ENCODE measurements at places on chromosomes 6 and 20.

DNA sequence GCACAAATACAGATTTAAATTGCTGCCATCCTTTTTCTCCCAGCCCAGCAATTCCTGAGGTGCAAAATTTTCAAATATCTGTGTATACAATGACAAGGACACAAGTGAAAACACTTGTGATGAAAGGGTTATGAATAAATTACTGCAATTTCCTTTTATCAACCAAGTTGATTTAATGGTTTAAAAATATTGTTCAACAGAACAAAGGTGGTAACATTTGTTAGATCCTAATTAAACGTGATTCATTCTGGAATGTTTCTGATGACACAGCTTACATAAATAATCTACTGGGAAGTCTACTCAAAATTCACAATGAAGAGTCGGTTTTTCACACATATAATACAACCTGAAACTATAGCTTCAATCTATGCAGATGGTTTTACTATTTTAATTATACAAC lies 17.1 kb downstream of the B4GALT5 start:
- no peak for DNase-seq

DNA sequence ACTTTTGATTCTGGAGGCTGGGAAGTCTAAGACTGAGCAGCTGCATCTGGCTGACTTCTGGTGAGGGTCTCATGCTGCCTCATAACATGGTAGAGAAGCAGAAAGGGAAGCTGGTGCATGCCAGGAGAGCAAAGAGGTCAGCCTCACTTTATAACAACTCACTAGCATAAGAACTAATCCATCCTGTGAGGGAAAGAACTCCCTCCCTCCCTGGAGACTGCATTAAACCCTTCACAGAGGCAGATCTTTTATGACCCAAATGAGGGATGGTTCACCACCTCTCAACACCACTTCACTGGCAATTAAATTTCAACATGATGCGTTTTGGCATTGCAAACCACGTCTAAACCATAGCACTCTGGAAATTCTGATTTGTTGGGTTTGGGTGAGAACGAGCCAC lies 33.9 kb downstream of the STXBP5 start:
- no peak for DNase-seq

GRCh38 chr6:139174961-139175360 lies 40.1 kb downstream of the HECA start:
- DNase-seq = no peak

DNA sequence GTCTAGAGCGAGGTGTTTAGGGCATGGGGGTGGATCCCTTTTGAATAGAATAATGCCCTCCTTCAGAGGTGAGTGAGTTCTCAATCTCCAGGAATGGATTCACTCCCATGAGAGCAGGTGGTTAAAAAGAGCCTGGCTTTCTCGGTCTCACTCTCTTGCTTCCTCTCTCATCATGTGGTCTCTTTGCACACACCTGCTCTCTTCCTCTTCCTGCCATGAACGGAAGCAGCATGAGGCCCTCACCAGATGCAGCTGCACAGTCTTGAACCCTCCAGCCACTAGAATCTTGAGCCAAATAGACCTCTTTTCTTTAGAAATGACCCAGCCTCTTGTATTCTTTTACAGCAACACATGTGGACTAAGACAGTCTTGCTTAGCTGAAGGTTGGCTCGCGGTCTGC lies 119.3 kb downstream of the BMP7 start:
- no peak for DNase-seq

DNA sequence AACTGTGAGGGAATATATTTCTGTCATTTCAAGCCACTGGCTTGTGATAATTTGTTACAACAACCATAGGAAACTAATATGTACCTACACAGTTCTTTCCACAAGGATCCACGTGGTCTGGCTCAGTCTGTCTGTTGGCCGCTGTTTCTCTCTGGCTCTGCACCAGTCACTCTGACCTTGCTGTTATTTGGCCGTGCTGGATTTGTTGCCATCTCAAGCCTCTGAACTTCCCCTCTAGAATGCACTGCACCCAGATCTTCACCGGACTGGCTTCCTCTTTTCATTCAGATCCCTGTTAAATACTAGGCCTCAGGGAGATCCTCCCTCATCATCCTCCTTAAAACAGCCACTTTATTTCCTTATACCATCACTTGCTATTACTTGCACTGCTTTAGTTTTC lies 446.8 kb downstream of the TFAP2B start:
- no peak for DNase-seq

DNA sequence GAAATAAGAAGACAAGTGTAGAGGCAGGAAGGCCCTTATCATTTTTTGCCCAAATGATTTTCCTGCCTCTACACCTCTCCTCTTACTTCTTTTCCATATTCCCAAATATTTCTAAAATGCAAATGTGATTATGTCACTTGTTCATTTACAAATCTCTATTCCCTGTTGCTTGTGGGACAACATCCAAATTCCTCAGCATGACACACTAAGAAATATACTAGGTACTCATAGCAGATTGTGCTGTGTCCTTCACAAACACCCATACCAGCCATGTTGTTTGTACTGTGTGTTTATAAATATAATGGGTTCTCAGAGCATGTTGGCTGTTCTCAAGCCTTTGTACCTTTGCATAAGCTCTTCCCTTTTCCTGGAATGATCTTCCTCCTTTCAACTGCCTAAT lies 17.7 kb upstream of the FYN start:
- DNase-seq = no peak

DNA sequence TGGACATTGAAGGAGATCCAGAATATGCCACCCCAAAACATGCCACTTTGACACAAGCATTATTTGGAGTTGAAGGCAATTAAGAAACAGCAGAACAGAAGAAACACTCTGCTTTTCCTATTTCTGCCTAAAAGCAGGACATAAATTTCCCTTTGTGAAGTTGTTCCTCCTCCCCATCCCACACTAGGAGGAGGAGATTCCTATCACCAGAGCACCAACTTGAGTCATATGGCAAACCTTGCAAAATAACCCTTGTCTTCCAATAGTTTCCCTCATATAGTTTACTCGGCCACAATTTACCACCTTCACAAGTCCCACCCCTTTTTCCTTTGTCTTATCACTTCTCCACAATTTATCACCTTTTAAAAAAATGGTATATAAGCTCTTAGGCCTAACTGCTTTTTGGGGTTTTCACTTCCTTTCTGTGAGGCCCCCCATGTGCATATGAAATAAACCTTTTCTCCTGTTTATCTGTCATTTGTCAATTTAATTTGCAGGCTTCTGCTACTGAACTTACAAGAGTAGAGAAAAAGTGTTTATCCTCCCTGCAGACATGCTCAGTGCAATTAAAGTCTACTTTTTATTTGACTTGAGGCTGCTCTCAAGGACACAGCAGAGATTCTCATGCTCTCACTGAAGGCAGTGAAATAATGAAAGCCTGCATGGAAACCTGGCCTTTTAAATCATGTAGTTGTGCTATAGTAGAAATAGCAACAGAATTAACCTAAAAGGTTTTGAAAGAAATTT lies 2.8 kb upstream of the RAB23 start:
- no peak for DNase-seq

DNA sequence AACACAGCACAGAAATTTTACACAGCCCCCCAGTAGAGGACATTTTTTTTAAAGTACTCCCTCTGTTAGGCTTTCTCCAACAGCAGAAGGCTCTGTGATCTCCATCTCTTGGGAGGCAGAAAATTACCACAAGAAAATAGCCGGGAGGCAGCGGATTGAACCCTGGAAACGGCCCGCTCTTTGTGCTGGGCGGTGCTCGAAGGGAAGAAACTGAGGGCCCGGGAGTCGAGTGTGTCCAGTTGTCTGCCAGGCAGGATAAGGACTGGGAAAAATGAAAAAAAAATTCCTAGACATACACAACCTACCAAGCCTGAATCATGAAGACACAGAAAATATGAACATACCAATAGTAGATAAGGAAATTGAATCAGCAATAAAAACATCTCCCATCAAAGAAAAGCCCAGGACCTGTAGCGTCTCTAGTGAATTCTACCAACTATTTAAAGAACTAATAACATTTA lies 31.5 kb downstream of the POM121L2 start:
- DNase-seq = no peak

DNA sequence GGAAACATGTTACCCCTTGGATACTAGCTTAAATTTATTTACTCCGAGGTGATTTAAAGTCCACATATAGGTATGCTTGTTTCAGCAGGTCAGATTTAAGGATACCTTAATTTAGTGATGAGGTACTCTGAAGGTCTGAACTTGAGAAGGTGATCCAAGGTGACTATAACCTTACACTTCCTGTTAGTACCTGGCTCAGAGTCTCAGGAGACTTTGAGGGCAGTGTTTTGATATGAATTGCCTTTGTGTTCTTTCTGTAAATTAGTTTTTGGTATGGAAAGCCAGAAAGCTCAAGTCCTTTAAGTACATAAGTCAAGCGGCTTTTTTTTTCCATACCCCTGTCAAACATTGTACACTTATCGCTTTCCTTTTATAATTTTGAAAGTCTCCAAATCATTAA lies 489.0 kb downstream of the CDKAL1 start:
- DNase-seq = no peak

DNA sequence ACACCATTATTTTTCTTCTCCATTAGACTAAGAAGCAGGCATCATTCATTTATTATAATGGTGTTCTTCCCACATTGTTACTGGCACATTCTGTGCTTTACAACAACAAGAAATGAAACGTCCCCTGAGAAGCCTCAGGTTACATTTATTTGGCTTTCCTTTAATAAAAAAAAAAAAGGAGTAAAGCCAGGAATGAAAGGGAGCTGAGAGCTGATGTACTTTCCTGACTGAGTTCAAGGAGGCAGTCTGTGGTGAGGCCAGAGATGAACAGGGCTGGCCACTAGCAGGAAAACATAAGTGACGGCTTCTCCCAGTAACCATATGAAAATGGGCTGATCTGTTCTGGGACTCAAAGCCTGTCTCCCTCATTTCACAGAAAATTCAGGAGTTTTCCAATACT lies 742.1 kb downstream of the MAFB start:
- no peak for DNase-seq

DNA sequence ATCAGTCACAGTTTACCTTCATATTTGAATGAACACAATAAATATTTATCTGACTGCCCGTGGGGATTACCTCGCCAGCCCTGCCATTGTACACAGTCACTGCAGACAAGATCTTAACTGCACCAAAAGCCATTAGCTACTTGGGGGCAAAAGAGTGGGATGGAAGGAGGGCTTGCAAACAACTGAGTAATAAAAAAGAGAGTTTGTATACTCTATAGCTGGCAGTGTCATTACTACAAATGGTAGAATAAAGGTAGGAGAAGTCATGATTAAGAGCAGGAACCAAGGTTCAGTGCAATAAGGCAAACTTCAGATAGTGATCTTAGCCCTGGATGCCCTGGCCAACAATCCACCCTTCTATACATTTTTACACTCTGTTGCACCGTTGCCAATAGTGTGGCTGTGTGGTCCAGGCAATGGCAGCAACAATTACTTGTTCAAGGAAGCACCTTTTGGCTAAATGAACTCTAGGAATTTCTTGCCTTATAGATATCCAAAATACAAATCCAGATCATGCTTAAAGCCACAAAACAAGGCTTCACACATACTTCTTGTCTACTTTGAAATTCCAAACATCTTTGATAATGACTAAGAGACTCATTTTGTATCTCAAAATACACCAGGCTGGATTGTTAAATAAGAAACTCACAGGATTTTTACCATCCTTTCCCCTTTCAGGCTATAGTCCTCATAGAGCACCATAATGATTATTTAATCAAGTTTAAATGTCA lies 955.4 kb upstream of the ADGRB3 start:
- no peak for DNase-seq

- no peak for DNase-seq
Measured at GRCh38 chr6:35497571-35498421, 917 bp upstream of the TEAD3 start.

DNA sequence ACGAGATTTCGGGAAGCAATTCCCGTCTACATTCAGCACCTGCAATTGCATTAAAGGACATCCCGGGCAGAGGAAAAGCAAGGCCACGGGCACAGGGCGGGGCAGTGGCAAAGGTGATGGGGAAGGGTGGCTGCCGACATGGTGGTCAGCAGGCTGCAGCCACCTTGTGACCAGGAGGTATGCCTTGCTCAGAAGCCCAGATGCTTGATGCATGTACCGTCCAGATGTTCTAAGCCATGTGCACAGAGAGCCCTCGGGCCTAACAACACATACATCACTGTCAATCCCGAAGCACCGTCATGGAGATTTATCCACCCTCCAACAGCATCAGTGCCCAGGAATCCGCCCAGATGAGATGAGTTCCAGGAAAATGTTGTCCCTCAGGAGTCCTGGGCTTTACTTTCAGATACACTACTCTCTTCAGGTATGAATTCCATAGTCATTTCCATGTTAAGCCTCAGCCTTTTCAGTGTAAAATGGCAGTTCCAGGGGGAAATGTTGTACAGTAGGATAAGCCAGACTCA lies 77.8 kb upstream of the FRMD1 start:
- DNase-seq = no peak

- no peak for DNase-seq
Measured at GRCh38 chr20:3165473-3166337, 6.0 kb upstream of the FASTKD5 start.

DNA sequence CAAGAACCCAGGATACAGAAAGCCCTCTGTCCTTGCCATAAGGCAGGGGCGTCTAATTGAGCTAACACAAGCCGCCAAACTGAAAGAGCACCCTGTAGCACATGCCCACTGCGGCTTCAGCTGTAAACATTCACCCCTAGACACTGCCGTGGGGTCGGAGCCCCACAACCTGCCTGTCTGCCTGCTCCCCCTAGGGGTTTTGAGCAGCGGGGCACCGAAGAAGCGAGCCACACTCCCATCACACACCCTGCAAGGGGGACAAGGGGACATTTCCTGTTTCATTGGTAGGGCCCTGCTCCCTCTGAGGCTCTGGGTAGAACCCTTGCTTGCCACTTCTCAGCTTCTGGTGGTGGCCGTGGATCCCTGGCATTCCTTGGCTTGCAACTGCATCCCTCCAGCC lies 45.2 kb upstream of the BCLAF1 start:
- DNase-seq = no peak

DNA sequence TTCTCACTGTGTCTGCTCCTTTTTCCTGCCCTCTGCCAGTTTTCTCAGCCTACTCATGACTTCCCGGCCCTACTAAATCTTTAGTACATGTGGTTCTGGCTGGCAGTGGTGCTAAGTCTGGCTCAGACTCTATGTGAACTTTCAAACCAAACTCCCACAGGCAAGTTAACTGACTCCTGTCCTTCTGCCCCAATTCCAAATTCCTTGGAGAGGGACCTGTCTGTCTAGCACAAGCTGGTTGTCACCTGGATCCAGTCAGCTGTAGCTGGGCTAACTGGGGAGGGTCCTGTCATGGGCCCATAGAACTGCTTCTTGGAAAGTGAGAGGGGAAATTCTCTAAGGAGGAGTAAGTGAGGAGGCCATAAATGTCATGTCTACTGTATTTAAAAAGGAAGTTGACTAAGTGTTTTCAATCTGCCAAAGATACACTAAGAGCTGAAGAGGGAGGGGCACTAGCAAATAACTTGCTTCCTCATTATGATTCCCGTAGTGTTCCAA lies 240.1 kb downstream of the KCNQ5 start:
- peak; percentile 12 for DNase-seq

GRCh38 chr6:132354517-132355167 lies 46.6 kb downstream of the MOXD1 start:
- no peak for DNase-seq

- DNase-seq = no peak
Measured at GRCh38 chr6:40880906-40881305, 158.1 kb downstream of the UNC5CL start.
